ENCODE measurements at places on chromosomes 4 and X.

DNA sequence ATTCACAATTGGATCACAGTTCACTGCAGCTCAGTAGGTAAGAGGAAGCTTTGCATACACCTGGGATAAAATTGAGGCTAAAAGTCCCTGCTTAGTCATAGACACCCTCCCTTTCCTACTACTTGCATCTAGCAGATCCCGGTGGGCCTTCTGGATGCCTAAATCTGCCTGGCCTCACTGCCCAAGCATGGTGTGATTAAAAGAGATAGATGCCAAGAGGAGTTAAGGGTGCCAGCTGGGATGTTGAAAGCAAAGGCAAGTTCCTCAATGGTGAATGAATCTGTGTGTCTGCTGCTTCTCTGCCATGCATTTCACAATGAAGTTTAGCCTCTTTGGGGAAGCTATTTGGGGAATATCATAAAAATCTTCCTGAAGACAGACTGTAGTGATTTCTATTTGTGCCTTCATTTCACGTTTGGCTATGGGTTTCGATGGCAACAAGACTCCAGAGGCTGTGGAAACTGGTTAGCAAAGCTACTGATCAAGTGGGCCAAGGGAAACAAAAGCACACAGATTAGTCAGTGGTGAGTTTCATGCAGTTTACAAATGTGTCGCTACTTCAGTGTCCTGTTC, 534.0 kb downstream of the ANKRD50 start:
- no peak for DNase-seq

DNA sequence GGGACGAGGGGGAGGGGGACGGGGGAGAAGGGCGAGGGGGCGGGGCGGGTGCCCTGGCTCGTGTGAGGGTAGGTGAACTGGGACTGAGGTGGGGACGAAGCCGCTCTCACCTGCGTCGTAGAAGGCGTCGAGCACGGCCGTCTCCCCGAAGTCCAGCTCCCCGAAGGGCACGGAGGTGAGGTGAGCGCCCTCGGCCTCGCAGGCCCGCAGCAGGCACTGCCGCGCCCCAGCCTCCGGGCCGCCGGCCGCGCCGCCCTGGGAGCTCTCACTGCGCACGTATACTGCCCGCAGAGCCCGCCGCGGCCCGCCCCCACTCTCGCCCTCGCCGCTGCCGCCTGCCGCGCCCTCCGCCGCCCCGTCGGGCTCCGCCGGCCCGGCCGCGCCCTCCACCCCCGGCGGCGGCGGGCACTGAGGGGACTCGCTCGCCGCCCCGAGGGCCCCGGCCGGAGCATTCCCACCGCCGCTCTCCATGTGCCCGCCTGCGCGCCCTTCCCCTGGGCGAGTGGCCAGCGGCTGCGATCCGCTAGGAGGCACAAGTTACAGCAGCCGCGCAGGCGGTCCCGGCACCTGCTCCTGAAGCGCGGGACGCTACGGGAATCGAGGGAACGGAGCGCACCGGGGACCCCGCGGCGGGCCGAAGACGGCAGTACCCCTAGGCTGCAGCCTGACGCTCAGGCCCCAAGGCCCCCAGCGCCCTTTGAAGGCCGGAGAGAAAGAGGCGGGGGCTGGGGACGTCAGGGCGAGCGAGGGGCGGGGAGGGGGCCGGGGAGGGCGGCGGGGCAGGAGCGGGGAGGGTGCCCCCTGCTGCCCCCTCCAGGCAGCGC, at the start of gene MAP3K15:
Gene MAP3K15, minus strand, starts transcription at position 718 of the 824 bp plus-strand sequence. Its CDS starts 247 bp downstream, at position 471.
- DNase-seq = no peak

DNA sequence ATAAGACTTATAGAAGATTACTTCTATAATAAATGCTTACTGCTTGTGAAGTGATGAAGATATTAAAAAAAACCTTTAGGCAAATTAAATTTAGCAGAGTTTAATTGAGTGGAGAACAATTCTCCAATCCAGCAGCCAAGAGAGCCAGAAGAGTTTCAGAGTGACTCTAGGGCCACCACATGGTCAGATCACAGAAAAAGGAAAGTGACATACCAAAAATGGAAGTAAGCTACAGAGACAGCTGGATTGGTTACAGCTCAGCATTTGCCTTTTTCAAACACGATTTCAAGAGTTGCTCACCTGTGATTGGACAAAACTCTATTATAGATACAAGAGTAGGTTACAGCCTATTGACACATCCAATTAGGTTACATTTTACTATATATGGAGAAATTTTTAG, 79.0 kb upstream of the TRAM1L1 start:
- DNase-seq = no peak

DNA sequence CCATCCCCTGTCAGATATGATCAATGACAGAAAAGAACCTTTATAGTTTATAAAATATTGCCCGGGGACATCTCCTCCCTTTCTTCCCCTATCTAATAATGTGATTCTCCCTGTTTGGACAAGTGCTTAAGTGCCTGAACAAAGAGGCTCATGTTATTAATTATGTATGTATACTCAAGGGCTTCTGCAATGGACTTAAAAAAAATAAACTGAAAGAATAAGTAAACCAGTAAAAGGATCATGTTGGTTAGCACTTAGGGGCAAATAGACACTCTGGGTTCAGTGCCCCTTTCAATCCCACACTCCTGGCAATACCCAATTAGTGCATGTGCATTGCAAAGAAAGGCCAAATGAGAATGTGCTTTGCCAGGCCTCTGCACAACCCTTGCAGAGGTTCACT, 30.7 kb upstream of the RPS6KA6 start:
- DNase-seq = no peak

- no peak for DNase-seq
Observed at GRCh38 chr4:106256190-106256589, 59.8 kb downstream of the TBCK start.

DNA sequence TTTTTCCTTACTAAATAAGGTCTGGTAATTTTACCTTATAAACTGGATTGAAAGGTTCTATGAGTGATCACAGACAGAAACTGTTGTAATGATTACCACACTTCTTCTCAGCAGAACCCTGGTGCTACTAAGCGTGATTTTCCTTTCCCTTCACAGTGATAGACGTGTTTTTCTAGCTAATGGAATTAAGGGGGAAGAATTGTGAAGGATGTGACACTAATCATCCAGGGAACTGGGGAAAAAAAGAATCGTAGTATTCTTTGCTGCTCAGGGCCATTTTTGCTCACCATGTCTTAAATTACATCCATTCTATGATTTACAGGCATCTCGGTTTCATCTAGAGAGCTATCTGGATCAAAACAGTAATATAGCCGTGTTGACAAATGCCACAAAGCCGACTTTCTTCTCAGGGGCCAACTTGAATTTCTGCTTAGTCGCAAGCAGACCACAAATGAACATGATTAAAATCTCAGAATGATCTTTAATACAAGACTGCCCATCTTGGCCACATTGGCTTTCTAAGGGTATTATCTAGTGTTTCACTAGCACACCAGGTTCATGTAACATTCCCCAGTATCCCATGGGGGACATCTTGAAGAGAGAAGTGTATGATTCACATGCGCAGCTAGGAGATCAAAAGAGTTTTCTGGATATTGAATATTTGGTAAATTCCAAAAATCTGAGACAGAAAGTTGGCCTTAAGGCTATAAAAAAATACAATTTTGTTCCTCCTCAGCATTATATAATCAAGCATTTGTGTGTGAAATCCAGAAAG, 154.0 kb downstream of the UGT8 start:
- no peak for DNase-seq

- DNase-seq = no peak
Observed at GRCh38 chr4:139824882-139825522, 159.4 kb downstream of the MGST2 start.

- DNase-seq = no peak
Observed at GRCh38 chr4:94660614-94661013, 97.1 kb upstream of the BMPR1B start.

GRCh38 chrX:127571834-127572233, 480.4 kb downstream of the ACTRT1 start:
- no peak for DNase-seq

DNA sequence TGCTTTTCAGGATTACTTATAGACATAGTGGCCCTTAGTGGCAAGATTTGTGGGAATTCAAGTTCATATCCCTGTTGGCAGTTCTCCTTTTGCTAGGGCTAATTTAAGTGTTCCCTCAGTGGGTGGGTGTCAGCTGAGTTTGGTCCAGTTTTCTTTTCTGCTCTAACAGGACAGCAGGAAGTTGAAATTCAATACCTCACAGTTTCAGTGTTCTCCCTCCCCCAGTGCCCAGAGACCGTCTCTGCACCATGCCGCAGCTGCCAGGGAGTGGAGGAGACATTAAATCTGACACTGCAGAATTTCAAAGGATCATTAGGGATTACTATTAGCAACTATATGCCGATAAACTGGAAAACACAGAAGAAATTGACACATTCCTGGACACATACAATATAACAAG, 50.7 kb downstream of the UBE2NL start:
- DNase-seq = no peak

DNA sequence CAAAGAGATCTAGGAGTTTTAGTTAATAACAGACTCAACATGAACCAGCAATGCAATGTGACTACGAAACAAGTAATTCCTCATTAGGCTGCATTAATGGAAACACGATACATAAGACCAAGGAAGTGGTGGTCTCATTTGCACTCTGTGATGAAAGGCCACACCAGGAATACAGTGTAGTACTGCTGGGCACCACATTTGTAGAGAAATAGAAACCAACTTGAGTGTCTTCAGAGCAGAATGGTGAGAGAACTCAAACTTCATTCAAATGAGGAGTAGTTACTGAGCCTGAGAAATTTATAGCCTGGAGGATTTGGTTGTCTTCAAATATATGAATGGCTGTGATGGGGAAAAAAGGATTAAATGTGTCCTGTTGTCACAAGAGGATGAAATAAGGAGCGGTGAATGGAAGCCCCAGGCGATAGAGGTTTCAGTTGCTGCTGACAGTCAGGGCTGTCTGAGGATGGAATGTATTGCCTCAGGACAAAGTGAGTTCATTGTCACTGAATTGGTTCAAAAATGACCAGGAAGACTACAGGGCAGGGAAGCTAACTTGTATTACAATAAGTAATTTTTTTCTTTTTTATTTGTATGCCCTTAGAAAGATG, 50.9 kb downstream of the NFKB1 start:
- no peak for DNase-seq

GRCh38 chr4:114076899-114077570, 97.6 kb upstream of the ARSJ start:
- DNase-seq = no peak

- peak; percentile 11 for DNase-seq
Observed at GRCh38 chrX:103831342-103831802, 685 bp downstream of the RAB9B start.

GRCh38 chr4:172734555-172734954, 434.1 kb upstream of the GALNT7 start:
- no peak for DNase-seq

DNA sequence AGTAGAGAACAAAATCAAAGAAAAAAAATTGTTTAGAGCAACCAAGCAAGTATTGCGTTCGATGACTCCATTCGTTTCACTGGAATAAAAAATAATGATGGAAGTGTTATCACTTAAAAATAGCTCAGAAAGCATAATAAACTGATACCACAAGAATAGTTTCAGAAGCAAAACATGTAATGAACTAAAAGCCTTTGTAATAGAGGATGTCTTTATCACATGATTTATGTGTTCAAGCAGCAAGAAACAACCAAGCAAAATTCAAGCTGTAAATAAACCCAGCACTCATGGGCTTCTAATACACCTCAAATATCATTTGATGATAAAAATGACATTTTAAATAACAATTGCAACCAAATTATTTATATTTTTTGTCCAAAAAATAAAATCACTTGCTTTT, 192.2 kb downstream of the NDST4 start:
- no peak for DNase-seq

DNA sequence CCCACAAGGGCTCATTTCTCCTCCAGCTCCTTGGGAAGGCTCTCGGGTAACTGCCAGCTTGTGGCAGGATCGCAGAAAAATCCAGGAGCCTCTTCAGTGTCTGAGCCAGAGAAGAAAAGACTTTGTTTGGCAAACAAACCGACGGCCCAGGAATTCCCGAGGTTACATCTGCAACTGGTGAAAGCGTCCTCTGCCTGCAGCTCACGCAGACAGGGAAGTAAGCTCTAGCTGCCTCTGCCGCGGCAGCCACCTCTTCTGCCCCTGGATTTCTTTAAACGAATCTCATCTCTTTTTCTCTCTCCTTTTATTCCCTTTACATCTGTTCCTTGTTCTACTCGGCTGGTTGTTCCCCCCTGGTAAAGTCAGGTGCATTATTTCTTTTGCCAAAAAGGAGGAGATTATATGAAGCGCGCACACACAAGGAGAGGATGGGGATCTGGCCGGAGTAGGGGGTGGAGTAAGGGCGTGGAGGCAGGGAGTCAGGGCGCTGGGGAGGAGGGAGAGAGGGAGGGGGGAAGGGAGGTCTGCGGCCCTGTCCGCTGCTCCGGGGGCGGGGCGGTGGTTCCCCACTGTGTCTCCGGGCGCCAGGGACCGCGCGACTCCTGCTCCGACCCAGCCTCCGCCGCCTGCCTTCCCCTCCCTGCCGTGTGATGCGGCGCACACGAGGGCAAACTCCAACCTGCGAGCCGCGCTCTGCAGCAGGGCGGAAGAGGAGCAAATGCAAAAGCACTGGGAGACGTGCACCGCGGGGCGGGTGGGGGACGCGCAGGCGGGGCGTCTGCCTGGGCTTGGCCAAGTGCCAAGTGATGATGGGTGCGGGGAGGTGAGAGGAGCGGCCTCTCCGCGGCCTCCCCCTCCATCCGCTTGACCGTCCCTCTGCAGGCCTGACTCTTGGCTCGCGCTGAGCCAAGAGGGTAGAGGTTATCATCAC, at the start of gene DCHS2:
Gene DCHS2, minus strand, starts transcription at position 459 of the 931 bp plus-strand sequence. Its CDS starts 444 bp downstream, at position 15.
- no peak for DNase-seq

DNA sequence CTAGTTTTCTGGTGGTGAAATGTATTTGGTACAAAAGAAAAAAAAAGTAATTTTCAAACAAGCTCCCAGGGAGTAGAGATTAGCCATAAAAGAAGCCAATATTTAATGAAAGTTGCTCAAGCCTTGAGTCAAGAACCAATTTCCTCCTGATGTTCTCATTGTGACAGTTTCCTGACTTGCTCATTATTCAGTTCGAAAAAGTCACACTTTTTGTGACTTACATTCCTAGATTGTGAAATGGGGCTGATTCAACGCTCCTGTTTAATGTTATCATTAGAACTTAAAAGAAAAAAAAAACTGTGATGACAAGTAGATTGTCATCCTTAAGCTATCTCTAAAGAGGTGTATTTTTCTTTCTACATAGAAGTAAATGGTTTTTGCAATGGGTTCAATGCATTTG, 122.6 kb upstream of the BMPR1B start:
- no peak for DNase-seq

- no peak for DNase-seq
Observed at GRCh38 chr4:139528377-139529005, 27.5 kb downstream of the SETD7 start.

DNA sequence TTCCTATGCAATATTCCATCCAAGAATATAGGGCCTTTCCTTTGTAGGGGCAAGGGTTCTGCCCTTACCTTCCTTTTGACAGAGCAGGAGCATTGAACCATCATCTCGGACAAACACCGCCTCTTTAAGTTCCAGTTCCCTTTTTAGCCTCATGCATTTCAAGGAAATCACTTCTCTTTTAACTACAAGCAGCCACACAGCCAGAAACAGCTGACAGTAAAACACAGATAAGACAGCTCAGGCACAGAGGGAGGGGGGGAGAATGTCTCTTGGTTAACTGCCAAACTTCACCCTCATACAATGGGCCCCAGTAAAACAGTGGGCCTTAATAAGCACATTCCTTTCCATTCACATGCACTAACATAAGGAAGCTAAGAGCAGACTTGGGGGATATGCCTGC, 648.3 kb downstream of the GABRG1 start:
- DNase-seq = no peak

Measured in stimulated activated CD4-positive, alpha-beta T cell treated with anti-CD3 and anti-CD28 coated beads, TNF-alpha, amount 100 ng/mL, for 1 hour (primary cell).